ENCODE measurements at places on chromosomes 11 and 22. TPM values are rescaled to one million over a fixed set of nuclear protein-coding genes. Genes with fewer than 3 reads are reported as not detected.

- no peak for DNase-seq
Measured at GRCh38 chr11:2400762-2401435, 349 bp downstream of the TSSC4 start.

GRCh38 chr11:59216641-59217564 lies 4.2 kb upstream of the MPEG1 start:
- DNase-seq: no peak

PKP3 gene
- total RNA-seq: 0.17 TPM

CTSF gene
- total RNA-seq: 109 TPM

APOBEC3C gene
- total RNA-seq: 7.2 TPM

ANKK1 gene
- total RNA-seq: not detected

- no peak for DNase-seq
Measured at GRCh38 chr11:67732045-67732787, 57.8 kb upstream of the ALDH3B2 start.

- no peak for DNase-seq
Measured at GRCh38 chr11:117733316-117733715, 63.7 kb downstream of the DSCAML1 start.

DNA sequence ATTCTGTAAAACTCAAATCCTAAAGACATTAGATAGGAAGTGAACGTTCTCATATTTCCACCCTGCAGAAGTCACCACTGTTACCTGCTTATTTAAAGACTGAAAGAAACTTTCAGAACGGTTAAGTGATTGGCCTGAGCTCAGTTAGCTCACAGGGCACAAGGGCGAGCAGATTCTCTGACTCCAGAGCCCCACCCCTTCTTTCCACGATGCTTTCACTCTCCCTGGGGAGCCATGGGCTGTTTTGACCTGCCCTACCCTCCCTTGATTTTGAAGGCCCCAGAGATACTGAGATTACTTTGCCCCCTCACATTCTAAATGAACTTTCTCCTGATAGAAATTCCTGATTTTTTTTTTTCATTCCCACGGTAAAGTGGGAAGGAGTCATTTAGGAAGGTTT lies 33.9 kb downstream of the ARHGAP1 start:
- DNase-seq: no peak

DNA sequence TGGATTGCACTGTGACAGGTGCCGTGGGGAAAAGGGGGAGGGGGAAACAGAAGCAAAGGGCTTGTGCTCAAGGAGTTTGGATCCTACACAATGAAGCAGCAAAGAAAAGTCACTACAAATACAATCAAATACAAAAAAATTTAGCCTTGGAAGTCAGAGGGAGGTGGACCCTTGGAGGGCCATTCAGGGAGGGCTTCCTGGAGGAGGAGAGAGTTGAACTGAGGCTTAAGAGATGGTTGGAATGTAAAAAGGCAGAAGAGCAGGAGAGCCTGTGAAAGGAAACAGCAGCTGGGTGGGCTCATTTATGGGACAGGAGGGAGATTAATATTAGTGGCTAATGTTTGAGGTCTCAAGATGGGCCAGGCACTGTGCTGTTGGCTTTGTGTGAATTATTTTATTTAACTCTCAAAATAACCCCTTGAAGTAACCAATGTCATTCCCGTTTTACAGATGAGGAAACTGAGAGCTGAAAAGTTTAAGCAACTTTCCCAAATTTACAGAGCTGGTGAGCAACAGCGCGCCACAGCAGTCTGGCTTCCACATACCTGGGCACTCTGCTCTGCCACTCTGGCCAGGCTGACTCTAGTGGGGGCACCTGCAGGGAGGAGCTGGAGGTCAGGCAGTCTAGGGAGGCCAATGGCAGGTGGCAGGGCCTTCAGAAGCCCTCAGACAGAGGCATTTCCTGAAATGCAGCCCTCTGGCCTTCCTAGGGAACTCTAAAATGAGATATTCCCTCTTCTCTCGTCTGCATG lies 2.7 kb upstream of the CHST1 start:
- DNase-seq: no peak

- DNase-seq: no peak
Measured at GRCh38 chr11:12200991-12201985, 90.9 kb downstream of the MICAL2 start.

NPAS4 gene
- total RNA-seq: 1.2 TPM

DNA sequence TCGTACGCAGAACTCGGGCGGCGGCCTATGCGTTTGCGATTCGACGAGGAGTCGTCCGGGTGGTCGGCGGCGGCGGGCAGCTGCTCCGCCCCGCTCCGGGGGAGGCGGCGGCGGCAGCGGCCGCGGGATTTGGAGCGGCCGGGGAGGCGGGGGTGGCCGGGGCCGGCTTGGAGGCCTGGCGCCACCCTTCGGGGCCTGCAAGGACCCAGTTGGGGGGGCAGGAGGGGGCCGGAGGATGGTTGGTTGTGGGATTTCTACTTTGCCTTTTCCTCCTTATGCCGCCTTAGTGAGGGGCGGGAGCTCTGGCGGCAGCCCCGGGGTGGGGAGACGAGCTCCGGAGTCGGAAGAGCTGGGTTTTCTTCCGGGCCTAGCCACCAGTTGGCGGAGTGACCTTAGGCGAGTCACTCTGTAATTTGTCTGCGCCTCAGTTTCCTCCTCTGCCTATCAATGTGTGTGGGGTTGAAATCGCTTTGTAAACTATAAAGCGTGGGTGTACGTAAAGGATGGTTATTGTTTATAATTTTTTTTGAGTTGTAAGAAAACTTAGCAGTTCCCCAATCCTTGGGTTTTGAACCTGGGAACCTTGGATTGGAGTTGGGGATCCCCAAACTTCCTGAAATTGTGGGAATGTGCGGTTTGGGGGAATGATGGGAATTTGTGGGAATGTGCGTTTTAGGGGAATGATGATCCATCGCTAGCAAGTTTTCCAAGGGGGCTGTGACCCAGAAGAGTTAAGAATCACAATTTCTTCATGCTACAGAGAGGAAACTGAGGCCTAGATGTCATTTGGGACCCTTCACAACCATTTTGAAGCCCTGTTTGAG lies 679 bp downstream of the TUG1 start:
- DNase-seq: no peak

FOLR3 gene
- total RNA-seq: 0.83 TPM

DNA sequence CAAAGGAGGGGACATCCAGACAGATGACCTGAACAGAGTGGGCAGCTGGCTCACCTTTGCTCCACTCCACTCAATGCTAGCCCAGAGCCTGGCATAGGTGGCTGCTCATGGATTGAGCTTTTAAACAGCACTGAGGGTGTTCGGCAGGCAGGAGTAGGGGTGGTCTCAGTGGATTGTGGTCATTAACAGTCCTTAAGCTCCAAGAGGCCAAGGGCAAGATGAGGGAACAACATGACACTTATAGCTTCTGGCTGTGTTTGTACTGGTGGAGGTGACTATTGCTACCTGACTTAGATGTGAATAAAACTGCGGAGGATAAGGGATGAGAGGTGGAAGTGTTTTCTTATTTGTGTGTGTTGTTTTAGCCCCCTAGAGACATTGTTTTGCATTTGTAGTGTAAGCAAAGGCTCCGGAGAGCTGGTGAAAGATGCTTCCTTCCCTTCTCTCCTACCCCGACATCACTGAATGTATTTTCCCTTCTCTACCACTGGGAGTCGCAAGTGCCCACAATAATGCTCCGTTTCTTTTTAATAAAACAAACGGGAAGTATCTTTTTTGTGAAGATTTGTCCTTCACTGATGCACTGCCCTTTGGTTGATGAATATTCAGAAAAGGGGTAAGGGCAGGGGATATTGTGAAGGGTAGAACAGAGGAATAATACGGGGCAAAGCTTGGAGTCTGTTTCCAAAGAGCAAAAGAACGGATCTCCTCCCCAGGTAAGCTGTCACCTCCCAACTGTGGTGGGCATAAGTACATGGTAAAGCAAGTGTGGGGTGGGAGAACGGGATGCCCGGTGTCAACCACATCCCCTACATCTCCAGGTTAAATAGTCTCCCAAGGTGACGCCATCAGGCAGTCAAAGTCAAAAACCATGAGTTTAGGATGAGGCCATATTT lies 27.5 kb upstream of the MTNR1B start:
- no peak for DNase-seq

- no peak for DNase-seq
Measured at GRCh38 chr11:37504060-37504611, 906.1 kb upstream of the RAG2 start.

All from esophagus muscularis mucosa (tissue), 4 donors.